Right renal cortex interstitium (tissue), 3 donors: ENCODE measurements at places on chromosomes 1 and 21.

GRCh38 chr1:56798053-56798471 is 21.1 kb downstream of the FYB2 start:
- no peak for DNase-seq

GRCh38 chr1:162536511-162536910 is 25.0 kb upstream of the UAP1 start:
- no peak for DNase-seq

GRCh38 chr1:7771823-7772299 is 765 bp downstream of the VAMP3 start:
- DNase-seq, result no peak

DNA sequence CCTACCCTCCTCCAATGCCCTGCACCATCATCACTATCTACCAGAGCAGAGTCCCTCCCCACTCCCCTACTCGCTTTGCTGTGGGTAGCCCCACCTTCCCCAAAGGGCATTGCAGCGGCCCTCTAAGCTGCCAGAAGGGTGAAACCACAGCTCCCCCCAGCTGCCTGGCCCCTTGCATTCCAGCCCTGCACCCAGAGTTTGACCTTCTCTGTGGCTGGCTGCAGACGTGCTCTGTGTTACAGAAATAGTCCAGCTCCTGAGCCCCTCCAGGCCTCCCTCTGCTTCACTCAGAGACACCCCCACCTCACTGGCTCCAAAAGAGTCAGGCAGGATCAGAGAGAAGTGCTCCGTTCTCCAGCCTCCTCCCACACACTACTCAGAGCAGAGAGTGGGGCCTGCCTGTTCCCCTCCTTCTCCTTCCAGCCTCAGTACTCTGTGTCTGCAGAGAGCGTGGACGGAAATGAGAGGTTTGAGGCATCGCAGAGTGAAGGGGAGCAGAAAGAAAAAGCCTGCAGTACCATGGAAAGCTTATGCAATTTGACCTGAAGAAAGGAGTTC is 63.2 kb downstream of the PLEKHA6 start:
- no peak for DNase-seq

- no peak for DNase-seq
These were observed 298.5 kb downstream of the SRGAP2C start for GRCh38 chr1:121483234-121483633.

GRCh38 chr1:61301824-61302657 is 219.7 kb downstream of the NFIA start:
- no peak for DNase-seq

DNA sequence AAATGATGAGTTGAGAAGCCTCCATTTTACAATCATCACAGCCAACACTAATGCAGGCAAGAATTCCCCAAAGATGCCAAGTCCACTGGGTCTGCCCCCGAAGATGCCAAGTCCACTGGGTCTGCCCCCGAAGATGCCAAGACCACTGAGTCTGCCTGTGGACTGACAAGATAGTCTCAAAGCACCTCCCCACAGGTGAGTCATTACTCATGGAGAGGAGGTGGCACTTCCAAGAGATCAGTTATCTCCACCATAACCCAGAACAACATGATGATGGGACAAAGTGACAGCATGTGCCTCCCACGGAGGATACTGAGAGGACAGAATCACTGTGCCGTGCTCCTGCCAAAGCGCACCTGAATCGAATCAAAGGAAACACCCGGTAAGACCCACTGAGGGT is 4.8 kb downstream of the PTTG1IP start:
- DNase-seq, result no peak

DNA sequence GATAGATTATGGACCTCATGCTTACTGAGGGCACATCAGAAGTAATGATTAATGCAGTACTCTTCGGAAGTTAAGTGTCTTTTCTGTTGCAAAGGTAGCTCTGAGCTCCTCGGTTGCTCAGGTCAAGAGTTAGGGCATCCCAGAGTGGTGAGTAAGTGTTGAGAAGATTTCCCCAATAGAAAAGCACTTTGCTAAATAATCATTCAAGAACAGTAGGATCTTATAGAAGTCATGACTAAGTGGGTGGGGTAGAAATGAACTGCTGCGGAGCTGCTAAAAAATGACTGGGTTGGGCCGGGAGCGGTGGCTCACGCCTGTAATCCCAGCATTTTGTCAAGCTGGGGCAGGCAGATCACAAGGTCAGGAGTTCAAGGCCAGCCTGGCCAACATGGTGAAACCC is 648.6 kb upstream of the CAMK1G start:
- DNase-seq, result no peak

GRCh38 chr1:201619513-201619912 is 80.6 kb downstream of the NAV1 start:
- no peak for DNase-seq

DNA sequence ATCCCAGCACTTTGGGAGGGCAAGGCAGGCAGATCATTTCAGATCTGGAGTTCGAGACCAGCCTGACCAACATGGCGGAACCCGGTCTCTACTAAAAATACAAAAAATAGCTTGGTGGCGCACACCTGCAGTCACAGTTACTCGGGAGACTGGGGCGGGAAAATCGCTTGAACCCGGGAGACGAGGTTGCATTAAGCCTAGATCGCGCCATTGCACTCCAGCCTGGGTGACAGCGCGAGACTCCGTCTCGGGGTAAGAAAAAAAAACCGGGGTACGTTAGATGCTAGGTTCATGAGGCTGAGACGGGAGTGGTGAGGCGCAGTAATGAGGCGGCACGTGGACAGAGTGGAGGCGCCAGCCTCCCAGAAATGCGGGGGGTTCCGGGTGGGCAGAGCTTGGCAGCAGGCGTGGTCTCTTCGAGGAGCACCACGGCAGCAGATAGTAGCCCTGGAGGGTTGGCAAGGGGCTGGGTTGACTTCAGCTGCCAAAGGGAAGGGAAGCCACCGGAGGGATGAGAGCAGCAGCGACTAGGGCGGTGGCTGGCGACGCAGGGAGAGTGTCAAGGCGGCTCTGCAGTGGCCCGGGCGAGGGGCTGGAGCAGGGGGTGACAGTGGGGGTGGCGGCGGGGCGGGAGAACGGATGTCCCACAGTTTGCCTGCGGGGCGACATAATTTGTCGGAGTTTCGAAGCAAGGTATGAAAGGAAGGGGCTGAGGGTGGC is 832 bp downstream of the MRPL20 start:
- DNase-seq, result no peak

- DNase-seq, result peak; percentile 35
These were observed 42.7 kb upstream of the ATP1A1 start for GRCh38 chr1:116330342-116330652.

DNA sequence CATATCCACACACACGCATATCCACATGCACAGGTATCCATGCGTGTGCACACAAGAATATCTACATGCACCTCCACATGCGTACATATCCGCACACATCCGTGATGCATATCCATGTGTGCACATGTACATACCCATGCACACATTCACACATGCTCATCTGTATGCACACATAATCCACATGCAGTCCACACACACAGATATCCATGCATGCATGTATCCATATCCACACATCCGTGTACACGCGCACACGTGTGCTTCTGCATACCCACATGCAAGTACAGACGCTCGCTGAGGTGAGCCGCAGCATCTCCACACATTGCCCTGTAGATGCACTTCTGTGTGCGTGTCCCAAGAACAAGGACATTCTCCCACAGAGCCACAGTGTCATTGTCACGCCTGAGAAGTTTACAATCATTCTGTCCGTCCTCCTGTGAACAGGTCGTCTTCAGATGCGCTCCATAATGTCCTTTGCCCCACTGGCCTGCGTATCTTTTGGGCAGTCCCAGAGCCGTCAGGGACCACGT is 43.4 kb downstream of the COL18A1 start:
- no peak for DNase-seq

GRCh38 chr1:92851729-92852128 is 19.9 kb downstream of the RPL5 start:
- no peak for DNase-seq

DNA sequence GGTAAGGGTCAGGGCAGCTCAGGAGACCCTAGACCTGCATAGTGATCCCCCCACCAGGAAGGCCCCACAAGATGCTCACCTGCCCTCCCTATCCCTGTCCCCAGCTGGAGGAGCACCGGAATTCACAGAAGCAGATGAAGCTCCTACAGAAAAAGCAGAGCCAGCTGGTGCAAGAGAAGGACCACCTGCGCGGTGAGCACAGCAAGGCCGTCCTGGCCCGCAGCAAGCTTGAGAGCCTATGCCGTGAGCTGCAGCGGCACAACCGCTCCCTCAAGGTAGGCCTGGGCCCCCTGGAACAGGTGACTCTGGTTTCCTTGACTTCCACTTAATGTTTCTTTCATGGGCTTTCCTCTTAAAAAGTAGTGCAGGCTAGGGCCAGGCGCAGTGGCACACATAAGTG is 8.4 kb downstream of the TXLNA start:
- no peak for DNase-seq

- no peak for DNase-seq
These were observed 263.3 kb downstream of the MRPL39 start for GRCh38 chr21:25343774-25344545.

DNA sequence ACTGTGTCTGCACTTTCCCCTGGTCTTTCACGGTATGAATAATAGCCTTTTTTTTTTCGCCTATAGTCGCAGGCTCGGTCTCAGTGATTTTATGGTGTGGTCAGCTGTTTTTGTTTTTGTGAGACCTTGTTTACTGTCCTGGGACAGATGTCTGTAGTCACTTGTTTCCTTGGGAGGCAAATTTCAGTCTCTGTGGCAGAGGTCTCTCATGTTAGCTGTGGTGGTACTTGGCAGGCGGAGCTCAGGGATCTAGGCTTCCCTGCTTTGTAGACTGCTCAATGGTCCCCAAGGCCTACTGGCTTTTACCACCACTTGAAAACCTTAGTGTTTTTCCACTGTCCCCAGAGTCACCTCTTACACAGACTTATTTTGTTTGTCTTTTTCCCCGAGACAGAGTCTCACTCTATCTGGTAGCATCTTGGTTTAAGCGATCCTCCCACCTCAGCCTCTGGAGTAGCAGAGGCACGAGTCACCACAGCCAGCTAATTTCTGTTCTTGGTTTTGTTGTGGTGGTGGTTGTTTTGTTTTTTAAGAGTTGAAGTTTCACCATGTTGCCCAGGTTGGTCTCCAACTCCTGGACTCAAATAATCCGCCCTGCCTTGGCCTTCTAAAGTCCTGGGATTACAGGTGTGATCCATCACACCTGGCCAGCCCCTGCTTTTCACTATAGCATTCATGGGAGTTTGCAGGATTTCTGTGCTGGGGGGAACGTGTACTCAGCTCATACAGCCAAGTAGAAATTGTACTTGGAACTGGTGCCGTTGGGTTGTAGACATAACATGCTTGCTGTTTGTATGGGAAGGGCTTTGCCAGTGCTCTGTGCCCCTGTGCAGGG is 10.3 kb downstream of the RNU1-2 start:
- DNase-seq, result no peak

DNA sequence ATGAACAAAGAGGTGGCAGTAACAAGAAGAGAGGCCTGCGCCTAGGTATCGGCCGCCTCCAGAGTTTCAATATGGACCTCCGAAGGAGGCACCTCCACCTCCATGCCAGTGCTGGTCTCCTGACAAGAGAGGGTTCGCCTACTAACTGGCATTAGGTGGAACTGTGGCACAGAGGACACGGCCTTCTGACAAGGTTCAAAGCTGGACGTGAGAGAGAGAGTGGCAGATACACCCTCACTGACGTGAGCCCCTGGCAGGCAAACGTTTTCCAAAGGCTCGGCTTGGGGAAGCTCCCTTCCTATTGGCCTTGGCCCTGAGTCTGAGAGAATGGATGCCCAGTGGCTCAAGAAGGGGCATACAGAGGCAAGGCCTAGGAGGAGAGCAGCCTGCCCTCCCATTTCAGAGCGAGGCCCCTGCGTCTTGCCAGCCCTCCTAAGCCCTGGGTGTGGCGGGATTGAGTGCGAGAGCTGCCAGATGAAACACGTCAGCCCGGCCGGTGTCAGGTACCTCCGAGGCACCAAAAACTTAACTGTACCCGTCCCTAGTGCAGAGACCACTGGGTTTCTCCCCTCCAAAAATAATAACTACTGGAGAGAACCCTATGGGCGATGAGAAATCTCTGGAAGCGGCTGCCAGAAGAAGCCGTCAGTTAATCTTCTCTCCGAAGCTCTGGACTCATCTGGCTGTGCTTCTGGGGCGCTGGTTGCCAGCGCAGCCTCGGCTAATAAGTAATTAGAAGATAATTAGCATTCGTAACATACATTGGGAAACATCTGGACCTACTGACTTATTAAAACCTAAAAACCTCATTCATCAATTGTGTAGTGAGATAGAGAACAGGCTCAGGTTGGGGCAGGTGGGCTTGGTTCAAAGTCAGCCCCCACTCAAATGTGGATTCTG is 283.6 kb downstream of the NPHP4 start:
- DNase-seq, result no peak

DNA sequence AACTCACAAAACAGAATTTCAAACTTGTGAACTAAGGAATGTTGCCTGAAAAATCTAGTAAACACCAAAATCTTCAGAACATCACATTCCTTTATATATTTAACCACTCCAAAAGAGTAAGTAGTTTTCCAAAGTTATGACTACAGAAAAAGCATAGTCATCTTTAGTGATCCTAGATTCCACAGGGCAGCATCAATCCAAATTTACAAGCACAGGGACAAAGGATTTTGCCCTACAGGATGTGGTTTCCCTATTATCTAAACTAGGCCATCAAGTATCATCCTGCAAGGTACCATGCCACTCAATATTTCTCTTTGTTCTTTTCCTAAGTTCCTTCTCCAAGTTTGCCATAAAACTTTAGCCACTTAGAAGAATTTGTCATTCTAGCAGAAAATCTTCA is 33.0 kb downstream of the COP1 start:
- no peak for DNase-seq

GRCh38 chr1:40780678-40781607 is 2.6 kb upstream of the KCNQ4 start:
- DNase-seq, result no peak

- no peak for DNase-seq
These were observed 118.3 kb downstream of the NOS1AP start for GRCh38 chr1:162187687-162188276.

- no peak for DNase-seq
These were observed 45.2 kb upstream of the ST6GALNAC3 start for GRCh38 chr1:76029331-76029730.

GRCh38 chr1:26792924-26793323 is 5.2 kb downstream of the PIGV start:
- no peak for DNase-seq

DNA sequence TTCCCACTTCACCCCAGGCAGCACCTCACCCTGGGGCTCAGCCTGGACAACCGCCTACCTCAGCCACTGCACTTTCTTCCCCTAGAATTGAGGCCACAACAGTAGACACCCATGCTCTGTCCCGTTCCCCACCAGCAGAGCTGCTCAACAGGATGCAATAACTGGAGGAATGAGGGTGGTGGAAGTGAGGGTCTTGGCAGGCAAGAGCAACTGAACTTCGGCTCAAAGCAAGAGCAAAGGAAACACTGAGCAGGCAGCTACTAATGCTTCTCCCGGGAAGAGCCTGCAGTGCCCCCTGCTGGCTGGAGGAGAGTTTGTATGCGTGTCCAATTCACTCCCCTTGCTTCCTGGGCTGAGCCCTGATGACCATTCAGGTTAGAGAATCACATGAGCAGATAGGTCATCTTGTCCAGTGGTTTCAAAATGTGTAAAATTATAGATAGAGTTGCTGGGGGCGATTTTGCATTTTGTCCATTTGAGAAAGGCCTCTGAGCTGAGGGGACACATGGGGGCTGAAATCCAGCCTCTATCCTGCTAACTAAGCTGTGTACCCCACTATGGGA is 13.9 kb downstream of the NT5C1A start:
- no peak for DNase-seq

GRCh38 chr1:27873671-27874384 is 1.5 kb downstream of the THEMIS2 start:
- no peak for DNase-seq
